ENCODE measurements at places on chromosomes 3 and 15.

- DNase-seq = no peak
Measured at GRCh38 chr3:185552358-185552877, at the start of gene LIPH. Gene LIPH, minus strand, starts transcription at chr3:185552588. Its CDS starts 117 bp downstream, at chr3:185552471.

GRCh38 chr3:141370065-141370533 is 1.8 kb downstream of the ZBTB38 start:
- peak; percentile 37 for DNase-seq

- no peak for DNase-seq
Measured at GRCh38 chr3:192855434-192855833, 62.2 kb downstream of the MB21D2 start.

GRCh38 chr3:52537726-52538421 is 1.5 kb downstream of the UQCC5 start:
- DNase-seq = no peak

GRCh38 chr3:69423463-69424155 is 37.7 kb upstream of the FRMD4B start:
- DNase-seq = no peak

DNA sequence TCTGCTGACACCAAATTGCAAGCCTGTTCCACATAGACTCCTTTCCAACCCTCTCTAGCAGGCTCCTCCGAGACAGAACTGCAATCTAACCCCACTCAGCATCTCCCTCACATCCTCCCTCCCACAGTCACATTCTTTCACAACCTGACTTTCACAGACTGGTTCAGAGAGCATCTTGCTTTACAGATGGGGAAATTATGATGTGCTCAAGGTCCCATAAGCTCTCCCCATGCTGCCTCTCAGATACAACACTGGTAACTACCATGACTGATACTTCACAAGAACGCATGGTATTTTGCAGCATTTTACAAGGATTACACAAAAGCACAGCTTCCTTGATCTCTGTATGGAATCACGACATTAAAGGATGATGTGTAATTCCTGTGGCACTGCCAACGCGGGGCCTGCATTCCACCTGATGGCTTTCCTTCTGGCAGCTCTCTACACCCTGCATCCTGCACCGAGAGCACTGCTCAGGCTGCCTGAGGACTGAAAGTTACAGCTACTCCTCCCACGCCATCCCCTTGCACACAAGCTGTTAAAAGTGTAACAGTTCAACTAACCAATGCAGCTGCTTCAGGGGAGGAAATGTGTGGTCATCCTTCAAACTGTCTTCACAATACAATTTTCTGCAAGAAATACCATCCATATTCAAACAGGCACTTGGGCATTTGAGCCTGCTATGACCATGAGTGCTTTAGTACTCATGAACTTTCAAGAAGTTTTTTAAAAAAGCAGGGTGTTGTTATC is 27.6 kb downstream of the TBC1D2B start:
- DNase-seq = no peak

DNA sequence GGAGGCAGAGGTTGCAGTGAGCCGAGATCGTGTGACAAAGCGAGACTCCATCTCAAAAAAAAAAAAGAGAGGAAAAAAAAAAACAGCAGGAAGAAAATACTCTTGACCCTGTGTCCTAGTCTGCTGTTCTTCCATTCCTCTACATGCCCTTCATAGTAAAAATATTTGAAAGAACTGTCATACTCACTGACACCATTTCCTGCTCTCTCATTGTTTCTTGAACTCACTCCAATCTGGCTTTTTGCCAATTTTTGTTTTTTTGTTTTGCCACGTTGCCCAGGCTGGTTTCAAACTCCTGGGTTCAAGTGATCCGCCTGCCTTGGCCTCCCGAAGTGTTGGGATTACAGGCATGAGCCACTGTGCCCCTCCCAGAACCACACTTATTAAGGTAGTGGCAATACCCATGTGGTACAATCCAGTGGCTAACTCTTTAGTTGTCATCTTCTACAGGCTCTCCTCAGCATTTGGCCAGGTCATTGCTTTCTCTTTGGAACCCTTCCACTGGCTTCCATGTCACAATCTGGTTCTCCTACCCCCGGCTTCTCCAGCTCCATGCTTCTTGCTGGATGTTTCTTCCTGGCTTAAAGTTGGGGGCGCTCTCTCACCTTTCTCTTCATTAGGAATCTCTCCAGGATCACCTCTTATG is 238.2 kb upstream of the C2CD4B start:
- DNase-seq = no peak

DNA sequence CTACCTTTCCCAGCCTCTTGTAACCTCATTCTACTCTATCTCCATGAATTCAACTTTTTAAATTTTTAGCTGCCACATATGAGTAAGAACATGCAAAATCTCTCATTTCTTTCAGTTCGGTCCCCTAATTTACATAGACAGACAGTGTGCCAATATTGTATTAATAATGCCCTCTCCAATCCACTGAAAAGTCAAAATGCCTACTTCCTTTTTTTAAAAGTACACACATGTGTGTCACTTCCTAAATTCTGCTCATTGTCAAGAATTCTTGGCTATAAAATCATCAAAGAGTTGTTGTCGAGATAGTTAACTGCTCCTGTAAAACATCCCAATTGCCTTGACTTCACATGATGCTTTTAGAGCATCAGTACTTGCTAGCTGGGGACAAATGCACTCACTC is 84.2 kb upstream of the IL12A start:
- no peak for DNase-seq

GRCh38 chr3:178794711-178795110 is 258.5 kb downstream of the KCNMB2 start:
- no peak for DNase-seq

DNA sequence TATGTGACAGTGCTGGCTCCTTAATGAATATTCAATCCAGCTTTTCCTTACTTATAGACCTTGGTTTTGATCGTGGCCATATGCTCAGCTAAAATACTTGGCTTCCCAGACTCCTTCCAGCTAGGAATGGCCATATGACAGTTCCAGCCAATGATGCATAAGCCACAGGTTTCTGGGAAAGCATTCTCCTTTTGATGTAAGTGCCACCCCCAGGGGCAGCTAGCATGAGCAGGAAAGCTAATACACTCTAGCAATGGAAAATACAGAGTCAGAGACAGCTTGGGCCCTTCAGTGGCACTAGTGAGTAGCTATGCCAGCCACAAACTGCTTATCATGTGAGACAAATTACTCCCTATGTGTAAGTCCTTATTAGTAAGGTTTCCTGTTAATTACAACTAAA is 26.7 kb downstream of the TBC1D2B start:
- no peak for DNase-seq

DNA sequence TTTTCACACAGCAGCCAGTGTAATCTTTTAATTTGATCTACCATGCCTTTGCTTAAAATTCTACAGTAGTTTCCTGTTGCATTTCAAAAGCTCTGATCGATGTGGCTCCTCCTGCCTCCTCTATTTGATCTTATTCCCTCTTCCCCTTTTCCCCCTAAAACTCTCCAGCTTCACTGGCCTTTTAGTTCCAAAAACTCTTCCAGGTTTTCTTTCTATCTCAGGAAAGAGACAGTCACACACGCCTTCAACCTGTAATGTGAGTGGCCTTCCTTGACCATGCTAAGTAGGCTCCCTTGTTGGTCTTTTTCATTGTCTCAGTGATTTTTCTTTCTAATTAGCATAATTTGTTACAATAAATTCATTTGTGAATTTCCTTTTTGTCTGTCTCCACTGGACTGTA is 985 bp downstream of the TEX9 start:
- DNase-seq = no peak

- DNase-seq = no peak
Measured at GRCh38 chr3:123399653-123400052, 49.2 kb downstream of the ADCY5 start.

DNA sequence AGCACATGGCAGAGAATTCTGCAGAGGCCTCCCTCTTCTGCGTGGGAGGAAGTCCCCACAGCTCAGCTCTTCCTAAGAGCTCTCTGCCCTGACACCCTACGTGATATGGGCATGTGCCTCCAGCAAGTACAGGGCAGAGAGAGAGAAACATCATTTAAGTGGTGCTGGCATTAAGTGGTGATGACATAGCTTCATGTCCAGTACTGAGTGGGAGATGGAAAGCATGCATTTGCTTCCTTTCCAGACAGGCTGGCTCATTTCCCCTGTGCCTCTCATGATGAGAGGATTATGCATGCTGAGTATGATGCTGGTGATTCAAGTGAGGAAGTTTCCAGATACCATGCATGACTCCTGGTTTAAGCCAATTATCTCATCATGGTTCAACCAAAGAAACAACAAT is 26.9 kb downstream of the BFSP2 start:
- DNase-seq = no peak

DNA sequence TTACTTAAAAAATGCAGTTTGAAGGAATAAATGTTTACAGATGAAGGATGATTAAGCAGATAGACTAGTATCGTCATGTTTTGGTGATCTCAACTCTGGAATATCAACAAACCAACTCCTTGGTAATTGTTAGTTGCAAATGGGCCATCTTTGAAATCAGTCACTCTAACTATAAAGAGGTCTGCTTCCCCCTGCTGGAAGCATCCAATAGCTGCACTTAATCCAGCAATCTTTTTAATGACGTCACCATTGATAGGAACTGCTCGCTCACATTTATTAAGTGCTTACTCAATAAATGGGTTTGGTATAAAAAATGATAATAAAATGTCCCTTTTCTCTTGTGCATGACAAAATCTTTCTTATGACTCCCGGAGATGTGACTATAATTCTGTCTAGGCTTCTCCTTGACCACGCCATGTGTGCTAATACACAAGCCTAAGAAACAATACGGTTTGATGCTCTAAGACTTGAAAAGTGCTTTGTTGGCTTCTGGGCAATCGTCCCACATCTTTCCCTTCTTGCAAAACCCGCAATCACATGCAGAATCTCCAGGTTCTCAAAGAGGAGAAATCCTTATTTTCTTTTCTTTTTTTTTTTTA is 227.6 kb upstream of the POU1F1 start:
- DNase-seq = peak; percentile 4

- no peak for DNase-seq
Measured at GRCh38 chr3:167094632-167095031, 285.5 kb downstream of the ZBBX start.

DNA sequence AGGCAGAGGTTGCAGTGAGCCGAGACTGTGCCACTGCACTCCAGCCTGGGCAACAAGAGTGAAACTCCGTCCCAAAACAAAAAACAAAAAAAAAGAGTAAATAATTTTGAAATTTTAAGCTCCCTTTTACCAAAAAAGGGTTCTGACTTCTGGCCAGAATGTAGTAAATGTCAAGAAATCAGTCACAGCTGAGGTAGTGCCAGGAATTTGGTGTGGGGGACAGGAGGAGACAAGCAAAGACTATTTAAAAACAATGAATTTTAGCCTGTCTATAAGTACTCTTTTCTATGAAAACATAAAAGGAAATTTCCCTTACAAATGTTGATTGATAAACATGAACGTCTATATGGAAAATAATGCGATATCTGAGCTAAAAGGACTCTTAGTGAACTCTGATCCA is 363.7 kb downstream of the FHIT start:
- DNase-seq = no peak

DNA sequence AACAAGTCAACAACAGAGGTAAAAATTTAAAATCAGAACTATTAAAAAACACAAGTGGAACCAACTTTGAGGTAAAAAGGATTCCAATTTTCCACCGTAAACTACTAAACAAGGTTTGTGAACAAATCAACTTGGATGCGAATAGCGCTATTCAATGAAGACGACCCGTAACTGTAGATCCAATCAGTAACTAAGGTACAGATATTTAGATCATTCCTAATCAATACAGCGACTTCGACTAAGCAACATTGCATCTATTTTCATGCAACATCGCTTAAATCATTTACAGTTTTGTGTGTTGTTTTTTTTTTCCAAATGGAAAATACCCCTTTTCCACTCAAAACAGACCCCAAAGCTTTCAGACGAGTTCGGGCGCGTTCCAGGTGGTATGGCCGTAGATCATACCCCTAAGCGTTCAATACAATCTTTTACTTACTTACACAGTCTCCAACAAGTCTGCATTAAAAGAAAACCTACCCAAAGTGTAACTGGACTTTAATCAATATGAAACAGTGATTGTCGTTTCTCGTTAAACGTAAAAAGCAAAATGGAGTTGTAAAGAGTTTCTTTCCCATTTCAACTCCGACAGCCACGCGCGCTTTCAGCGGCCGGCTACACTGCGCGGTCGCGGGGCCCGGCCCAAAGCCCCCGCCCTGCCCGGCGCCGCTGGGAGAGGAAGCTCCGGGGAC is 786 bp downstream of the RHOA start:
- no peak for DNase-seq

- DNase-seq = no peak
Measured at GRCh38 chr3:31142139-31142538, 247.7 kb upstream of the GADL1 start.

DNA sequence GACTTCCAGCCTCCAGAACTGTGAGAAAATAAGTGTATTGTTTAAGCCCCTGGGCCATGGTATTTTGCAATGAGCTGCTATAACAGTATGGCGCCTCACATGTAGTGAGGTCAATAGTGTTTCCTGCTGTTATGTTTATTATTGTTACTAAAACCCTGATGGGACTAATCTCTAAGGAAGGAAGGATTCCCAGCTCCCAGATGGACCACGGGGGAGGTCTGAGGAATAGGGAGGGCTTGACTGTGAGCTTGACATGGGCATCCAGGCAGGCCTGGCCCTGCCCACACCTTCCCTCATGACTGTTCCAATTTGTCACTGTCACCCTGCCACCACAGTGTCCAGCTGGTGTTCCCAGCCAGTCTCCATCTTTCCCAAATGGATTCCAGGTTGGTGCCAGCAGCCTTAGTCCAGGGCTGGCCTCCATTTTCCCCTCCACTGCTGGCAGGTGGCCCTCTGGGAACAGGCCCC is 14.5 kb upstream of the SLC41A3 start:
- no peak for DNase-seq

DNA sequence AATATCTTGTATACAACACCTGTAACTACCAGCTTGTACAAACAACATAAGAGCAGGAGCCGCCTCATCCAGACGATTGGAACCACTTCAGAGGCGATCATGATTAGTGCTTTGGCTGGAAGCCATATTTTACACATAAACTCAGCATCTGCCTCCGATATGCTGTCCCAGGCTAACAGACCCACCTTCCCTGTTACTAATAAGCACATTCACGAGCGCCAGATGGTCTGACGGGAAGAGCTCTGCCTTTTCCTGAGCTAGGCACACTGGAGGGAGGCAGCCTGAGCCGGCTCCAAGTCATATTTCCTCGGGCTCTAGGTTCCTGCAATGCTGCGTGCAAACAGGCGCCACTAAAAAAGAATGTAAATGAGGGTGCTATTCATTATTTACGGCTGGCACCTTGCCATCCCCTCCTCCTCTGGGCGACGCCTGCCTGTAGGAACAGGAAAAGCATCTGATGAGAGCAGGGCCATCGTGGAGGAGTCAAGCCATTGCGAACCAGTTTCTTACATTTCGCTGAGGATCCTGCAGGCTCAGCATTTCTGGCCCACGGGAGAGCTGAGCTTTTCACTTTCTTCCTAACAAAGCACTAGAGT is 98.2 kb downstream of the ANXA2 start:
- DNase-seq = no peak
